ENCODE measurements at places on chromosomes 7 and 10.

GRCh38 chr7:28700096-28700495 lies 258.0 kb downstream of the TRIL start:
- DNase-seq: no peak

DNA sequence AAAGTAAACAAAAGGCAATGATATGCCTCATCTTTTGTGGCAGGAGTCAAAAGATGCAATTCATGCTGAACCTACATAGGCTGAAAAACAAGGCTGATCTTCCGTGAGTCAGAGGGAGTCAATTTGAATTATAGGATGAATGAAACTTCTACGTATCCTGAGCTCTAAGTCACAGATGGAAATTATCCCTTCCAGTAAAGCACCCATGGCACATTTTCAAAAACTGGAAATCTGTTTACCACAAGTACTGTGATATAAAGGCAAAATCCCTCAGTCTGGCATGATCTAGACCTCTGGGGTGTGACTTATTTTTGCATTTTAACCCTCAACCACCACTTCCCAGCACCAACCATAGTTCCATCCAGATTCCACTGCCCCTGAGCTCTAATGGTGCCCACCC lies 69.6 kb downstream of the NRG3 start:
- no peak for DNase-seq

DNA sequence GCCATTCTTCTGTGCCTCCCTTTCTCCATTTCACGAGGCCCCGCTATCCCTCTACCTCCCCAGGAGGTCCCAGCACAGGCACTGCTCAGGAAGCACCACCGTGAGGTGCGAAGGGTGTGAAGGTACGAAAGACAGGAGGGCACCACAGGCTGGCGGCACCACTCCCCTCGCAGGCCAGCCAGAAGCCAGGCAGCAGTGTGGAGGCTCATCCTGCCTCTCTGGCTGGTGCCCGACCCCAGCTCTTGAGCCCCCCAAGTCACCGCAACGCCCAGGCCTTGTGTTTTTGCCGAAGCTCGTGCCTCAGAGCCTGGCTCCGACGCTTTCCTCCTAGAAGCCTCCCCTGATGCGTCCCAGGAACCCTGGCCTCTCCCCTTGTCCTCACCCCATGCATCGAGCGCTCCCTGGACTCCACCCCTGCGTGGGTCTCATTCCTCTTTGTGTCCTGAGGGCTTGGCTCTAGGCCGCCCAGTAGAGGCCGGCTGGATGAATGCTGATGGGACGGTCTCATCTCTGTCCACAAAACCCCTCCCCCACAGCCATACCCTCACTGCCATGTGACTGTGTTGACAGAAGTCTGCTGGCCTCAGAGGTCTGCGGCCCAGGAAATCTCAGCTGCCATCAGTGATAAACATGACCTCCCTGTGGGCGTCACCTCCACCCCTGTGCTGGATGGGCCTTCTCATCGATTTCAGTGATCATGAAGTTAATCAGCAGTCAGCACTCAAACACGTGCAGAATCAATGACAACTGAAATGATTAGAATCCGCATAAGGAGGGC lies 19.3 kb downstream of the BRI3 start:
- DNase-seq: no peak

DNA sequence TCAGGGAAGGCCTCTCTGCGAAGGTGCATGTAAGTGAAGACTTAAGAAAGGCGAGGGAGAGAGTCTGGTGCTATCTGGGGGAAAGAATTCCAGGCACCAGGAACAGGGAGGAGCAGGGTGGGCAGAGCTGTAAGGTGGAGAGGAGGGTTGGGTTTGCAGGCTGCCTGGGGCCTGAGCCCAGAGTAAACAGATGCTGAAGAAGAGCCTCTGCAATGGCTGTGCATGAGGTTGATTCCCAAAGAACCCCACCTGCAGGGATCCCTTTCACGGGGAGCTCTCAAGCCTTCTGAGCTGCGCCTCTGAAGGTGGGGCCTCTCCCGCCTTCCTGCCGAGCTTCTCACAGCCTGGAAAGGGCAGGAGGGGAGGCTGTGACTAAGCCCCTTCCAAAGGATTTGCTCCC lies 115.1 kb downstream of the RNF216 start:
- DNase-seq: no peak

GRCh38 chr7:88368686-88369085 lies 62.0 kb upstream of the STEAP4 start:
- no peak for DNase-seq

Data from suppressor macrophage treated with lipopolysaccharide for 1 hour (primary cell).